ENCODE measurements at places on chromosomes 2 and 18.

GRCh38 chr2:225468131-225468530 is 68.6 kb downstream of the NYAP2 start:
- no peak for DNase-seq

- DNase-seq, result no peak
These were observed 1041.2 kb upstream of the CELF4 start for GRCh38 chr18:38606841-38607240.

DNA sequence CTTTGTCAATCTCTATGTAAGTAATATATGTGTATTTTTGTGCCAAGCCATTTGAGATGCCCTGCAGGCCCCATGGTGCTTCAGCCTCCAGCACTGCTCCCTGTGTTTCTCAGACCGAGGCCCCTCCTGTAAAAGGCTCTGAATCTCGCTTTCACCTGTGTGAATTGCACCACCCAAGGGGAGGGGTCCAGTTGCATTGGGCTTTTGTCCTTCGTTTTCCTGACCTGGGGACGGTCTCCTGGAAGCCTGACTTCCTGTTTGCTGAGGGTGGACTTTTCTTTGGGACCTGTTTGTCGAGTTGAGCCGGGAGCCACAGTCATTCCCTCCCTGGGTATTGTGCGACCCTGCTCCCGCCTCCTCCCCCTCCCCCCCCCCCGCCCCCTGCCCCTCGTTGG is 48.9 kb downstream of the AGAP1 start:
- peak; percentile 62 for DNase-seq

- DNase-seq, result no peak
These were observed 152.9 kb upstream of the SESTD1 start for GRCh38 chr2:179417436-179417949.

DNA sequence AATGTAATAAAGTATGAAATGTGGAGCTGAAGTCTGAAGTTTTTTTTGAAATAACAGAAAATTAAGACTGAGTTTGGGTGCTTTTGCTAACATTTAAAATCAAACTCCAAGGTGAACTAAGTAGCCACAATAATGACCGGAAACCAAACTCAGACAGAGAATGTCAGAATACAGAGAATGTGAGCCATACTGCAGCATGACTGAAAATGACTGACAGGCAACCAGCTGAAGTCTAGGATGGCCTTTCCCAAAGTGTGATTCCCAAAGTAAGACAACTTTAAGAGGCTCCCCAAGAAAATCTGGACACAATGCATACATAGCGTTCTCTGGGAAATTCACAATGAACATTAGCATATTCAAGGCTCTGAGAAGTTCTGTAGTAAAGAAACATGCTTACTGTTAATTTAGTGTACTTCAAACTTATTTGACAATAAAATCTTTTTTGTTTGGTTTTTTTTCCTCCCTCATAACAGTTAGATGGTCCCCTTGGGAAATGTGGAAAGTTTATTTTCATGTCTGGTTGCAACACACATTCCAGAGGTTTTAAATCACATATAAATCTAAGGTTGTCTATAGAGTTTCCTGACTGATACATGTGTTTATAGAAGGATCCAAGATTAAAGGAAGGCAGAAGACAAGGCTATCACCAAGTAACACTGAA is 28.6 kb downstream of the PLA2R1 start:
- no peak for DNase-seq

- no peak for DNase-seq
These were observed 17.8 kb downstream of the NCOA1 start for GRCh38 chr2:24508878-24509277.

- peak; percentile 35 for DNase-seq
These were observed 584 bp downstream of the C2orf72 start for GRCh38 chr2:231037731-231038482.

GRCh38 chr18:49067071-49067470 is 116.3 kb upstream of the SMAD7 start:
- DNase-seq, result no peak

GRCh38 chr2:175734686-175735085 is 267.4 kb downstream of the LNPK start:
- DNase-seq, result no peak

- no peak for DNase-seq
These were observed 1775.1 kb upstream of the PIK3C3 start for GRCh38 chr18:40179729-40180461.

DNA sequence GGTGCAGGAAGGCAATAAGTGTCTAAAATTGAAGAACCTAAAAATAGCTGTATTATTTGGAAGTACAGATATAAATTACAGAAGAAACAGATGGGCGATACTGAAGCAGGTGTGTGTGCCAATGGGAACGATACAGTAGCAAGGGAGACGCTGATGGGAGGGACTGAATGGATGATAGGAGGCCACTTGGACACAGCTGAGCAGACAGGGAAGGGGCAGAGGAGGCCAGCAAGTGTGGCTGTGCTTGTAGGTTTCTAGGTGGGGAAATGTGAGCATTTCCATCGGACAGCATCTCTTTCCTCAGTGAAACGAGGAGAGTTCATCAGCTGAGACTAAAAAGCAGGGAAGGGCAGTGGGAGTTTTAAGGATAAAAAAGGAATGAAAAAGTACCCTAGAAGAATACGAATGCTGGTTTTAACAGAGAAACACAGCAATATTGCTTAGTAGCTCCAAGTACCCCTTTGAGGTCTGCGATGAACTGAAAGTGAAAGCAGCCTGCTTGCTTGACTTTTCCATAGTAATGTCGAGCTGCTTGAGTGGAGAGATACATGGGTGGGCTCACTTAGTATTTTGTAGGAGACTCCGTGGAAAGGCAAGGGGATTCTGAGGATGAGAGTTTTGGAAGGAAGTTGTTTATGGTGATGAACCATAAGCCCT is 91.7 kb upstream of the EPC2 start:
- DNase-seq, result no peak

GRCh38 chr2:159228081-159228581 is 58.4 kb downstream of the WDSUB1 start:
- DNase-seq, result no peak

DNA sequence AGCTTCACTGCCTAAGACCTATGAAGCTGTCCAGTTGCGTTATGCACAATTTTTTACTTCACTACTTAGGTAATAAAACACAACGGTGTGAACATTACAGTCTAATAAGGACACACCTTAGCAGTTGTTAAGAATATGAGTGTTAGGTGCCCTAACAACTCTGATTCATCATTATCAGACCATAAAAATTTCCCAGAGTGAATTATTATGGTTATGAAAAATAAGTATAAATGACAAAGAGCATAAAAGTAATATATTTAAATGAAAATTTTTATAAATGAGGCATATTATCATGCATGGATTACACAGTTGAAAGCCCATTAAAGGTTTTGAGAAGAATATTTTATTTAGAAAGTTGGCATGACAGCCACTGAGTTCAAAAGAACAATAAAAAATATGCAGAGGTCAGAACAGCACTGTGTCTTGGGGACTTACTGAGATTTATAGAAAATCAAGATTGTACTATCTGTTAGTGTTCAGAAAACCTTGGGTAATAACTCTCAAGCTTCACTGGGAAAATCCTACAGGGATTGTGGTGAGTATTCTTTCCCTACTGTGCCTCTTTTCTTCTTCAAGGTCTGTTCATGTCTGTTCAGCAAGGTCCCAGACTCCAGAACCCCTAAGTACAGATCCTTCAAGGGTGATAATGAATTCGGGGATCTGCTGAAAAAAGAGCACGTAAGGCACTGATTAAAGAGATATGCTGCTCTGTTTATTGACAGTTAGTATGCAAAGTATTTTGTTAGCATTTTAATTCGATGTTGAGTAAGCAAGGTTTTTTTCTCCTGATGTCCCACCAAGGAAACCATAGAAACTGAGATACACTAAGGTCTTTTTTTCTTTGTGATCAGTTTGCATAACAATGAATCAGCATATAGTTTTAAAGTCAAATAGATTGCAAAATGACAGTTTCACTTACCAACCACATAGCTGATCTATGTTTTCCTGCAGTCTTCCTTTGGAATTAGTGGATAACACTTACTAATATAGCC is 250.0 kb downstream of the DSEL start:
- no peak for DNase-seq

- no peak for DNase-seq
These were observed 83.7 kb downstream of the MTA3 start for GRCh38 chr2:42652086-42652485.

DNA sequence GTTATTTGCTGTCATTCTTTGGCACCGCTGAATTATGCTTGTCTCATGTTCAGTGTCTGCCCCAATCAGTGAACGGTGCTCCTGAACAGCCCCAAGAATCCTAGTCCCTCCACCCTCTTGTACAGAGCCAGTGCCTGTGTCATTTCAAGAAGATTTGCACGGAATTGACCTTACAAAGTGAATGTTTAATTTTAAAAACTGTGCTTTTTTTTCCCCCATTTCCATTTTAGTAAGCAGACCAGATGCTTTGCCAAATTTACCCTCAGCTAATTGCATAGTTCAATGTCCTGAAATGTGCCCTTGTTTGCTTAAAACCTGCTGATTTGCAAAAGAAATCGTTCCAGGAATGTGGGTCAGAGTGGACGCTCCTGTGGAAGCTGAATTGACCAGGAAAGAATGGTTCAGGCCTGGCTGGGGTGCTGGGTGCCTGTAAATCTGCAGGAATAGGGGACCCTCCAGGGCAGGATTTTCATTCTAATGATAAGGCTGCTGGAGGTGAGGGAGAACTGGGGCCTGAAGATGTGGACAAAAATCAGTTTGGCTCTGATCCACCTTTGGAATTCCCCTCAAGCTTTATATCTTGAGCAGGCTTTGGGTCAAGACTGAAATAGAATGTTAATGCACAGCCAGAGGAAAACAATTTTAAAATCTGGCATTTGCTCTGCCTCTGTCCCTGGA is 20.1 kb downstream of the TMEM17 start:
- DNase-seq, result no peak

GRCh38 chr18:28735731-28736130 is 558.8 kb upstream of the CDH2 start:
- no peak for DNase-seq

- DNase-seq, result no peak
These were observed 48.5 kb upstream of the CCDC195 start for GRCh38 chr2:224764565-224765236.

- DNase-seq, result peak; percentile 31
These were observed 2.4 kb downstream of the EPAS1 start for GRCh38 chr2:46299365-46300263.

GRCh38 chr18:53322163-53322562 is 902.3 kb downstream of the MBD2 start:
- DNase-seq, result no peak

GRCh38 chr18:22169011-22169888 is at the start of gene GATA6:
GATA6 (plus strand) TSS chr18:22169589; CDS start chr18:22171145, 1,556 bp downstream.
- DNase-seq, result peak; percentile 74
